ENCODE measurements at places on chromosomes 5 and 9. TPM values are rescaled to one million over a fixed set of nuclear protein-coding genes. Genes with fewer than 3 reads are reported as not detected.

GRCh38 chr9:24820196-24820595 is 274.5 kb upstream of the IZUMO3 start:
- DNase-seq, result no peak

- no peak for DNase-seq
These were observed 62.8 kb upstream of the SUB1 start for GRCh38 chr5:32522429-32523143.

GRCh38 chr5:108093186-108093585 is 288.7 kb downstream of the FBXL17 start:
- DNase-seq, result no peak

- no peak for DNase-seq
These were observed 52.9 kb downstream of the MACROH2A1 start for GRCh38 chr5:135345956-135346731.

GRCh38 chr5:159975462-159976019 is 33.4 kb upstream of the TTC1 start:
- no peak for DNase-seq

DNA sequence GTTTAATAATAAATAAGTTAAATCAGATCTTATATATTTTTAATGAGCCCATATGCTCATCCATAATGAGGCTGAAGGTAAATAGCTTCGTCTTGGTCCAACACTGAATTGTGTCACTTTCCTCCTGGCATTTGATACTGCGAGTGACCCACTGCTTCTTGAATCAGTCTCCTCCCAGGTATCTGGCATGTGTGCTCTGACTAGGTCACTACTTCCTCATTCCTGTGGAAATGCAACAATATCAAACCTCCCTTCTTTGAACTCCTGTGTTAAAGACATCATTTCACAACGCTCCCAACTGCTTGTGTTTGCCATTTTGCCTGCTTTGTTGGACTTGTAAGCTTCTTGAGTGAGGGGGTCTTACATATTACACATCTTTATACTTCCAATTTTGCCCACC is 157.7 kb downstream of the SLC24A2 start:
- no peak for DNase-seq

DNA sequence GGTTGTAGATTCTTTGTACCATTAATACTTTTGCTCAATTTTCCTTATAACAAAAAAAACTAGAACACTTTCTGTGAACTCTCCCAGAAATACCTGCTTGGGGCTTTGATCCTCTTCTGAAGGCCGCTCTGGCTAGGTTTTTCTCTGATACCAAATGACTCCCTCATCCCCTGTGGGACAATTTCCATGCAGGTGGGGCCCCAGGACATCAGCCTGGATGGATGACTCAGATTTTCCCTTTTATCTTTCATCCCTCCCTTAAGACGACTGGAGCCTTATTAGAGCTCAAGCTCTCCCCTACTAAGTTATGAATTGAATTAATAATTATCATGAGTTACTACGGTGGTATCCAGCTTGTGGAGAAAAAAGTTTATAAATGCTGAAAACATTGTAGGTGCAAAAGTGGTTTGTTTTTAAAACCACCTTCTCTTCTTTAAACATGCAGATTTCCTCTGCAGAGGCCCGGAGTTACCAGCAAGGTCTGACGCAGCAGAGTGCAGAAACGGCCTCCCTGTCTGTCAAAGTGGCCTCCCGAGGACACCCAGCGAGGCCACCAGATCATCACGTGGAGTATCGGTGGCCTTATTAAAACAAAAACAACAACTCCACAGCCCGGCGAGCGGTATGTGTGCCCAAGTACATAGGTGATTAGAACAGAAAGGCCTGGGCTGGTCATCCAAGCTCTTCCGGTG is 50.8 kb upstream of the IRX4 start:
- DNase-seq, result no peak

DNA sequence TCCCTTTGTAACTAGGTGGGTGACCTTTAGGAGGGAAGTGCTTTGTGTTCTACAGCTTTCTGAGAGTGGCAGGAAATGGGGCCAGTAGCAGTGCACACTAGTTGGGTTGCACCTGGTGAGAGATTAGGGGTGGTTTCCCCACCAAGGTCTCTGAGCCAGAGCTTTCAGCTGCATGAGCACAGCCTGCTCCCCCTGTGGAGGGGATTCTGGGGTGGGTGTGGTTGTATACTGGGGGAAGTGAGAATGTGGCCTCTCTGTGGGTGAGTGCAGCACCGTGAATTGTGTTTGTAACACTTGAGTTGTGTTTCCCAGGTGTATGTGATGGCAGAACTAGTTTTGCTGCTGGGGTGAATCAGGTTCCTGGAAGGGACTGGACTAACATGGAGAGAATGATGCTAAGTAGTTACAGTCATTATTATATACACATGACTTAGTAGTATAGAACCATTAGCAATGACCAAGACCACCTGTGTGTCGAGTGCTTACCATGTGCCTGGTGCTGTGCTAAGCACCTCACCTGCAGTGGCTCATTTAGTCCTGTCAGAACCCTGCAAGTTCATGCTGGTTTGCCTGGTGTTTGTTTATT is 11.8 kb upstream of the CXXC5 start:
- no peak for DNase-seq

GRCh38 chr5:6274846-6275543 is 103.4 kb downstream of the MED10 start:
- DNase-seq, result no peak

Gene NOL6
- 26.6 TPM for polyA plus RNA-seq

Gene HRH2
- polyA plus RNA-seq, result 3.6 TPM

Gene GARIN3
- not detected for polyA plus RNA-seq

Gene HSPB3
- polyA plus RNA-seq, result not detected
